Activated T-cell treated with anti-CD3 and anti-CD28 coated beads, Interleukin-2, amount 50 U/mL, for 72 hours (primary cell): ENCODE measurements at places on chromosomes 12 and 14. TPM values are rescaled to one million over a fixed set of nuclear protein-coding genes. Genes with fewer than 3 reads are reported as not detected.

GRCh38 chr14:22073801-22074200 is 400.2 kb upstream of the OR4E1 start:
- peaks cover 34% of the 10 kb centered on the region for H3K4me1 ChIP-seq
- peak overlapping the region; percentile 58 for H3K4me3 ChIP-seq
- H3K27ac ChIP-seq = peak overlapping the region; percentile 88
- H3K27me3 ChIP-seq = no peaks in the 10 kb centered on the region
- DNase-seq = no peak
- H3K36me3 ChIP-seq = no peaks in the 10 kb centered on the region

- DNase-seq = no peak
- no peak overlapping the region for H3K4me3 ChIP-seq
- H3K36me3 ChIP-seq = peaks cover 1% of the 10 kb centered on the region
- H3K27ac ChIP-seq = no peak overlapping the region
- H3K4me1 ChIP-seq = peaks cover 8% of the 10 kb centered on the region
Observed at GRCh38 chr12:115998119-115998633, 279.3 kb downstream of the MED13L start.

GRCh38 chr12:77725611-77726010 is 105.1 kb upstream of the NAV3 start:
- H3K27me3 ChIP-seq = no peaks in the 10 kb centered on the region
- no peaks in the 10 kb centered on the region for H3K36me3 ChIP-seq
- no peaks in the 10 kb centered on the region for H3K4me1 ChIP-seq
- no peak overlapping the region for H3K27ac ChIP-seq

ETNK1 gene
- total RNA-seq = 84.0 TPM

DNA sequence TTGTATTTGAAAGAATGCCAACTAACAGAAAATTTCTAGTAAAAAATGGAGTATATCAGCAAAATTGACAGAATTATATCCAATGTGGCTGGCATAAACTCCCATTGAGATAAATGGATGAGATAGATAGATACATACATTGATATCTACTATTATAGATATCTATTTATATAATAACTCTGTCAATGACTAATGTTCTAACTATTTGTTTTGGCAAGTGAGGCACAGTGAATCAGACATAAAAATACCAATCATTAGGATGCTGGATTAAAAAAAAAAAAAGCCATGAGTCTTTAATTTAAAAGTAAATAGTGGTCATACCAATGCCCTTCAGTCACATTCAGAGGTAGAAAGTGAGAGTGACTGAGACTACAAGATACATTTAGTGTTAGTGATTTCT is 33.7 kb upstream of the GLIPR1 start:
- H3K36me3 ChIP-seq = no peaks in the 10 kb centered on the region

DNA sequence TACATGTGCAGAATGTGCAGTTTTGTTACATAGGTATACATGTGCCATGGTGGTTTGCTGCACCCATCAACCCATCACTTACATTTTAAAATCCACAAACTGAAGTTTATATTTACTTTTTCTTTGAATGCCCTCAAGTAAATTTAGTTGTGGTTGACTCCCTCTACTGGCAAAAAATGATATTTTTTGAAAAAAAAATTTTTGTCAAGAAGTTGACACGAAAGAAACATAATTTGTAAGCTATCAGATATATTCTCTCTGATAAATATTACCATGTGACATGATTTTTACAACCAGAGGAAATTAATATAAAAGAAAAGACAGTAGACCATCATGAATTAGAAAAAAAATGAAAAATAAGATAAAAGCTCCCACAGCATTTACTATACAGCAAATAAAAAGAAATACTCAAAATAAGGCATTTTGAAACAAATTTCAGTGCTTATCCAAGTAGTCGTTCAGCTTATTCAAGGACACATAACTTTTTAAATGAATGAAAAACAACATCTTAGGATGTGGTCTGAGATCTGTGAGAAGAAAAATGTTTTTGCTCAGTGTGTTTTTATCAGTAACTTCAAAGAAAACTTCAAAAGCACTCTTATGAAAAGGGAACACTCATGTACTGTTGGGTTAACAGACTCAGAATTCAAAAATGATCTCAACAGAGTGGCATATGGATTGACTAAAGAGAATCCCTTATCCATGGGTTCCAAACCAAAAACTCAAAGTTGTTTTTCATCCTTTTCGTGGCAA is 30.0 kb upstream of the GRIP1 start:
- peak overlapping the region; percentile 46 for H3K4me3 ChIP-seq
- no peaks in the 10 kb centered on the region for H3K27me3 ChIP-seq
- H3K36me3 ChIP-seq = no peaks in the 10 kb centered on the region
- DNase-seq = no peak
- peaks cover 28% of the 10 kb centered on the region for H3K4me1 ChIP-seq

- no peak overlapping the region for H3K4me3 ChIP-seq
- DNase-seq = no peak
- peaks cover 54% of the 10 kb centered on the region for H3K27me3 ChIP-seq
- no peak overlapping the region for H3K27ac ChIP-seq
Observed at GRCh38 chr12:54592316-54592715, 3.9 kb upstream of the PPP1R1A start.

KIAA0586 gene
- total RNA-seq = 44.7 TPM

GRCh38 chr12:66910366-66910974 is 231.6 kb upstream of the GRIP1 start:
- peaks cover 23% of the 10 kb centered on the region for H3K4me1 ChIP-seq
- H3K27me3 ChIP-seq = peaks cover 6% of the 10 kb centered on the region
- peak overlapping the region; percentile 35 for H3K27ac ChIP-seq
- DNase-seq = no peak
- H3K4me3 ChIP-seq = no peak overlapping the region

RND1 gene
- total RNA-seq = 5.5 TPM

DNA sequence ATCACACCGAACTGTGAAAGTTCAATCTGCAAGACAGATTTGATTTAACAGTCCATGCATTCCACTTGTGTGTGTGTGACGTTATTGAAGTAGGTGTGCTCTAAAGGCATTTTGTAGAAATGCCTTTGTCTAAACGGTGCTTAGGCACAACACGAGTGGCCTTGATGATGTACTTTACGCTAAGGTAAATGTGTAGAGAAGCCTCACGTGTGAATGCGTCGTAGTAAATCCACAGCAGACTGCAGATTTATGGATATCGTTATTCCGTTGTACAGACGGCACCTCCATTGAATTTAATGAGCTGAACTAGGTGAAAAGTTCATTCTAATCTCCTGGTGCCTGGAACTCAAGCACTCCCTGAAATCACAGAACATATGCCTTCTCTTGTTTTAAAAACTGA is 202.8 kb upstream of the STXBP6 start:
- DNase-seq = no peak
- no peaks in the 10 kb centered on the region for H3K27me3 ChIP-seq
- H3K4me3 ChIP-seq = no peak overlapping the region

CLEC1B gene
- total RNA-seq = not detected

- peaks cover 13% of the 10 kb centered on the region for H3K27me3 ChIP-seq
- no peak overlapping the region for H3K4me3 ChIP-seq
- no peak for DNase-seq
- no peaks in the 10 kb centered on the region for H3K36me3 ChIP-seq
- H3K27ac ChIP-seq = no peak overlapping the region
Observed at GRCh38 chr14:71783786-71784185, 148.4 kb upstream of the RGS6 start.

GALNT6 gene
- total RNA-seq = 12.6 TPM

RFLNA gene
- not detected for total RNA-seq

C12orf50 gene
- total RNA-seq = 0.12 TPM

SRGAP1 gene
- 0.02 TPM for total RNA-seq

- no peaks in the 10 kb centered on the region for H3K27me3 ChIP-seq
- no peaks in the 10 kb centered on the region for H3K36me3 ChIP-seq
- peak overlapping the region; percentile 28 for H3K27ac ChIP-seq
- no peak for DNase-seq
- no peak overlapping the region for H3K4me3 ChIP-seq
Observed at GRCh38 chr12:22180705-22181104, 134.7 kb downstream of the CMAS start.

DNA sequence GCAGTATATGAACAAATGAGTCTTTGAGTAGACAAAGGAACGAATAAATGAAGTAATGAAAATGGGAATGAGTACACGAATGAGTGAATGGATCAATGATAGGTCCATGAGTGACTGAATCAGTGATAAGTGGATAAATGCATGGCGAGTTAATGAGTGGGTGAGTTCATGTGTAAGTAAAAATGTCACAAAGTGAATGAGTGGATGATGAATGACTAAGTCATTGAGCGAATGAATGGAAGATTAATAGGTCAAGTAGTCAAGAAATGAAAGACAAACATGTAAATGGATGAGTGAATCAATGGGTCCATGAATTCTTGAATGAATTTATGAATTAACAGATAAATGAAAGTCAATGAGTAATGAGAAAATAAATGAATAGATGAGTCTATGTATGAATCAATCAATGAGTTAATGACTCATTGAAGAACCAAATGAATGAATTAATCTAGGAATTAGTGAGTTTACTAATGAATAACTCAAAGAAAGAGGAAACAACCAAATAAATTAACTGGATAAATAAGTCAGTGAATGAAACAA is 97.3 kb upstream of the RTL1 start:
- H3K4me3 ChIP-seq = no peak overlapping the region
- no peak for DNase-seq
- no peaks in the 10 kb centered on the region for H3K4me1 ChIP-seq

GRCh38 chr14:77037938-77038568 is 9.5 kb upstream of the IRF2BPL start:
- H3K4me1 ChIP-seq = peaks cover 92% of the 10 kb centered on the region
- H3K36me3 ChIP-seq = no peaks in the 10 kb centered on the region
- H3K4me3 ChIP-seq = peak overlapping the region; percentile 86
- no peaks in the 10 kb centered on the region for H3K27me3 ChIP-seq
- peak; percentile 69 for DNase-seq
